ENCODE measurements at places on chromosomes 11 and 22.

DNA sequence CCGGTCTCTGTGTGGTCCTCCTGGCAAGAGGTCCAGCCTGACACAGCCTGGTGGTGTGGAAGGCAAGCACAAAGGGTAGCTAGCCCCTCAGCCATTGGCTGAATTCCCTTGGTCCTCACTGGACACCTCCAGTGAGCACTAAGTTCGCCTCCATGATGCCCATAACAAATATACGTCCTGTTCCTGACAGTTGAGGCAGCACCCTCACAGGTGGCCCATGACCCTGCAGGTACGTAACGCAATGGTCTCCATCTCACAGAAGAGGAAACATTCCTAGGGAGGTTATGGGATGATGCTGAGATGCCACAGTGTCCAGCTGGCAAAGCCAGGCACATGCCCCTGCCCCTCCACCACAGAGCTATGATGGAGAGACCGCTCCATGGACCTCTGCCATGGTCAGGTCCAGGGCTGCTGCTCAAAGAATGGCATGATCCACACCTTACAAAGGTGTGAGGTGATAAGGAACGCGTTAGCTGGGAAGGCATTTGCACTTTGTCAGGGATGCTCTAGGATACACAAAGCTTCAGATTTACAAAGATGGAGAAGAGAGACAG is 1.4 kb upstream of the GNAZ start:
- no peak for DNase-seq

- DNase-seq, result no peak
Measured at GRCh38 chr11:131246663-131247062, 123.8 kb upstream of the NTM start.

- no peak for DNase-seq
Measured at GRCh38 chr11:64056213-64056785, 20.6 kb downstream of the FLRT1 start.

DNA sequence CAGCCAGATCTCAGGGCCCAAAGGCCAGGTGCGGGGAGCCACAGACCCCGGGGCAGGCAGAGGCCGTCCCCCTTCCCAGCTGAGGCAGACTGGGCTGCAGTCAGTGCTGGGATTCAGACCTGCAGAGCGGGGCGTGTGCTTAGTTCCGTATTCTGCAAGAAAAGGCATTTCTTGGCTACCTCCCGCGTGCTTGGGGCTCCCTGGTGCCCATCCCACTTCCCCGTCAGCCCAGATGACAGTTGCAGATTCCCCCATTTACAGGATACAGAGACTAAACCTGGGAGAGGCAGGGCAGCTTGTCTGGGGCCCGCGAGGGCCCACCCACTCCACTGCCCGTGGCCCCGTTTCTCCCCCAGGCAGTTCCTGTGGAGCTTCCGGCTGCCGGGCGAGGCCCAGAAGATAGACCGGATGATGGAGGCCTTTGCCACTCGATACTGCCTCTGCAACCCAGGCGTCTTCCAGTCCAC is 18.3 kb downstream of the CYTH4 start:
- DNase-seq, result no peak

DNA sequence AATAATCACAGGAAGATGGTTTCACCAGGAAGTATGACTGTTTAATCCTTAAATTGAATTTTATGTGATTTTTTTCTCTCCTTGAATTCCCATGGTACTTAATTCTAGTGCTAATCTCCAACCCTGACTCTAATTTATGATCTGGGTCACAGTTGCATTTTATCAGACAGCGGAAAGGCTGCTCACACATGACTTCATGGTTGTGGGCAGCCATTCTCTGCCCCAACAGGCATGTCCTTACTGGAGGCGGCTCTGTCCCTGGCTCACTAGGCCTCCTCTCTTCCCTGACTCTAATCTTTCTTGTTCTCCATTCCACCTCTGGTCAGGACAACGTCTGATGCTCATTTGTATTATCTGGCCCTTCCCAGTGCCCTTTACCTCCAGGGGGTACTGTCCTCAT is 184.4 kb downstream of the CHST1 start:
- DNase-seq, result no peak

- no peak for DNase-seq
Measured at GRCh38 chr11:11211888-11212287, 141.2 kb downstream of the CSNK2A3 start.

DNA sequence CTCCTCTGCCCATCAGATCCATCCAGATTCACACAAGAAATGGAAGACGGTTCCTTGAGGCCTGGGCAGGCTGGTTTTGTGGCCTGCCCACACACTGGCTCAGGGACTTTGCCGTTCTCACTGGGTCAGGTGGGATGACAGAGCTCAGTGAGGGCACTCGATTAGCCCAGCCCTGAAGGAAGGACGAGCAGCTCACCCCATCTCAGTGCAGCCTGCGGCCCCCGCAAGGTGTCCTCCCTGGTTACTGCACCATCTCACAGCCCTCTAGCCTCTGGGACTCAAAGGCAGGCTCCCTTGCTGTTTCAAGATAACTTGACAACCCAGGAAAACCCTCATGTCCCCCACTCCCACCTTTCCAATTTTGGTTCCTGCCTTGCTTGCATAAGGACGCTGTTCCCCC is 4.2 kb downstream of the SLC16A8 start:
- no peak for DNase-seq

- no peak for DNase-seq
Measured at GRCh38 chr11:65849366-65849765, 8.6 kb downstream of the CFL1 start.

DNA sequence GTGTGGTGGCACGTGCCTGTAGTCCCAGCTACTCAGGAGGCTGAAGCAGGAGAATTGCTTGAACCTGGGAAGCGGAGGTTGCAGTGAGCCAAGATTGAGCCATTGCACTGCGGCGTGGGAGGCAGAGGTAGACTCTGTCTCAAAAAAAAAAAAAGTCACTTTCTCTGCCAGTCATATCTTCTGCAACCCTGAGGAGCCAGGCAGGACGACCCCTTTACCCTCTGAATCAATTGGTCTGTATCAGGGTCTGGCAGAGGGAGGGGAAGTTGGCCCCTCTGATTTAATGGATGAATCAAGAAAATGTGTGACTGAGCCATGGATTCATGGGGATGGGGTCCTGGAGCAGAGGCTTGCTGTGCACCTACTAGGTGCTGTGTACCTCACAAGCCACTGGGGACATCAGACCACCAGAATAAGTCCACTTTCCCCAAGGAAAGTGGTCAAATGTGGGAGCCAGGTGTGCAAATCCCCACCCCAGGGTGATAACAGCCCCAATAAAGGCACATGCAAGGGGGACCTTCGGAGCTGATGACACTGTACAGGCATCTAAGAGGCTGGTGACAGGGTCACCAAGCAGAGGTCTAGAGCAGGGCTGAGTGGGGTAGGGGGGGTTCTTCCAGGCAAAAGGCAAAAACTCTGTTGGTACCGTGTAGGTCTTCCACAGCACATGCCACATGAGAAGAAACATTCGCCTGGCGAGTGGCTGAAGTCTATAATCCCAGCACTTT is 29.0 kb downstream of the TXN2 start:
- DNase-seq, result no peak

DNA sequence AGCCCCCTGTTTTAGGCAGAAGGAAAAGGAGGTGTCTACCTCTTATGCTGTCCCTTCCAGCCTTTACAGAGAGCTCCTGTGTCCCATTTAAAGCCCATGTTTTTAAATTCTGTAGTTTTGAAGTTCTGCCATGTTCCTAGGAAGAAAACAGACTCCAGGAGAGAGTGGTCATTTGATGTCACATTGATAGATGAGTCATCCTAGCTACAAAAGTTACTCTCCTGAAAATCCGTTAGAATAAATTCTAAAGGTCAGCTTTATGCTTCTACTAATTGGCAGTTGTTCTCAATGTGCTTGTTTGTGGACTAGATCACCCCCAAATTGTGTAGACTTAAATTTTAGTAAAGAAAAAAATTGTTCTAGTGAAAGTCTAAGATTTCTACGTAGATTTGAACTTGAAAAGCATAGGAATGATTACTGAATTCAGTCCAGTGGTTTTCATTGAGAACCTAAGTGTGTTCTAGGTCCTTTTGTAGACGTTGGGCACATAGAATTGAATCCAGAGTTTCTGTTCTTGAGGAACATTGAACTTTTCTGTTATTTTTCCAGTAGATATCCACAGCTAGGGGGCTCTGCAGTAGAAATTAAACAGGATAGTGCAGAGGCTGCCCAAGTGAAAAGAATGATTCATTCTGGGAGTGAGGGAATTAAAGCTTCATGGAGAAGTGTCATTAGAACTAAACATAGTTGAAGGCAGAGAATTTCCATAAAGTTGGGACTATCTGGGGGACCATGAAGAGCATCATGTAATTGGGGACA is 140.6 kb upstream of the RASSF10 start:
- no peak for DNase-seq

GRCh38 chr11:74626130-74626529 is 33.7 kb downstream of the POLD3 start:
- DNase-seq, result no peak

DNA sequence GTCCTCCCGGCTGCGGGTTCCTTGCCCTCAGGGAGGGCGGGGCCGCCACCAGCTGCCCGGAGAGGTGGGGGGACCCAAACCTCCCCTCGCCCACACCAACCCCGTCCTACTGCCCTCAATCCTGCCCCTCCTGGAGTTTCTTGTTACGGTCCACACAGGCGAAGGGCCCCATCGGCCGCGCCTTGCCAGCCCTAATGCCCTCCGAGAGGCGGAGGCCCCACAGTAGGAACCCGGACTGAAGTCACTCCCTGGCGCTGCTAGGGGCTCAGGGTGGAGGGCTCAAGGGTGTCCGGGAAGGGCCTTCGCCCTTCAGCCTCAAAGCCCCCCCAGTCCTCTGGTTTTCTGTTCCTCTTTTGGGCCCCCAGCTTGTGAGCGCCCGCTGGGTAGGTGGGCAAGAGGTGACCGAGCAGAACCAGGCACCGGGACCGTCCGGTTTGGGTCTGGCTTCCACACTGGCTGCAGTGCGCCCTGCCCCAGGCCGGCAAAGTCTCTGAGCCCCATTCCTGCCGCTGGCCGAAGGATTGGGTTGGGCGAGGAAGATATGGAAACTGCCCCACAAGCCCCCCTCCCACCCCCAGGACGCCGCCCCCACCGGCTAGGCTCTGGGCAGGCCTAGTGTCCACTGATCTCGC is 24.5 kb downstream of the DUSP8 start:
- no peak for DNase-seq

DNA sequence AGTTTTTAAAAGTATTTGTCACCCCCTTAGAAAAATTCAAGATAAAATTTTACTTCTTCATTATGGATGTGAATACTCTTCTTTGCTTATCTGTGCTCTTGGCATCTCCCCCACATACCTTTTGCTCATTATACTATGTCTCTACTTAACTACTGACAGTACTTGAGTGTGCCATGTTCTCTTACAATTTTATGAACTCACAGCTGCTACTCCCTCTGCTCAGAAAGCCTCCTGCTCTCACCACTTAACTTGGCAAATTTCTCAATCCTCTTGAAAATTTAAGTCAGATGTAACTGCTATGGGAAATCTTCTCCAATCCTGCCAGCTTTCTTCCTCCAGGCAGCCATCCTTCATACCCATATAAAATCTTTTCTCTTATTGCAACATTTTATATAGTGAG is 163.4 kb downstream of the CNTN5 start:
- DNase-seq, result no peak

DNA sequence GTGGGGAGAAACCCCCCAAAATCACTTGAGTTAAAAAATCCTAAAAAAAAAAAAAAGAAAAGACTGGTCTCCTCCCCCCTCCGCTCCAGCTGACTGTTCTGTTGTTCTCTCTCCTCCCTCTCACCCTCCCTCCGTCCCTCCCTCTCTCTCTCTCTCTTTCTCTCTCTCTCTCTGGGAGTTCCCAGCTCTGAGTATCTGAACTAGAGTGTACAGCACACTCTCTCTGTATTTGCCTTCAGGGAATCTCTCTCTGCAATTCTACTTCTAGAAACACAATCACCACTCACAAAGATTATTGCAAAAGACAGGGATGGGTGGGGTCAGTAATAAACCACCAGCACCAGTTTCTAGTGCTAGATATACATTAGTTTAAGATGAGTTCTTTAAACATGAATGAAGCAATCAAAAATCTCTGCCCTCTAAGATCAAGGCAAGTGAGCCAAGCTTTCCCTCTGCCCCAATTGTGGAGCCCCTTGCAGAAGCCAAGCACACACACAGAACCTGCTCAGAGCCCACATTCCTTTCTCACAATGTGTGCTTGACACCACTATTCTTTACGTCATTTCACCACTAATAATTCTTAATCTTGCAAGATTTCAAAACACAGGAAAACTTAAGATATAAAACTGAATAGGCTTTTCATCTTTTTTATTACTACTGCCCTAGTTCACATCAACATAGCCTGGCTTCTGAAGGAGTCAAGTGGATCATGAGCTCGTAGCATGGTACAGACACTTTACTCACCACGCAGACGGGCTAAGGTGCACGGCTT is 133.5 kb downstream of the RBFOX2 start:
- DNase-seq, result peak; percentile 22

GRCh38 chr11:102680945-102681344 is 24.6 kb downstream of the MMP27 start:
- DNase-seq, result no peak

DNA sequence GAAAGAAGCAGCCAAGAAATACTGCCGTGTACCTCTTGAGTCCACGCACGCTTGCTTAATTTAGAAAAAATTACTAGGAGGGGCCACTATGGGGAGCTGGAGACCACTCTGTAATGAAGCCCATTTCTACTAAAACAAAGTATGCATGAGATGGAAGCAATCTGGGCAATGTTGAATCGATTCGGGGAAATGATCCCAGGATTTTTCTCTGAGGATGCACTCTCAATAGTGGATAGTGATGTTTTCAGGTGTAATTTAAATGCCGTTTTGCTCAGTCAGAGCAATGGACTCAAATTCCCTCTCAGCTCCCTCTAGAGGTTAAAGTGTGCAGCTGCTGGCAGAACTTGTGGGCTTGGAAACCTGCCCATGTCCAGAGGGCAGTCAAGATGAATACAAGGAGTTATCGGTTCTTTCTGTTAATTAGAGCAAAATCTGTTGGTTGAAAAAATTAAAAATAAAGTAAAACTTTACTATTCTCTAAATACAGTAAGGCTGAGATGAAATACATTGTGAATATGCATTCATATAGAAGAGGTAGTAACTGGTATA is 64.1 kb downstream of the ME3 start:
- peak; percentile 44 for DNase-seq

DNA sequence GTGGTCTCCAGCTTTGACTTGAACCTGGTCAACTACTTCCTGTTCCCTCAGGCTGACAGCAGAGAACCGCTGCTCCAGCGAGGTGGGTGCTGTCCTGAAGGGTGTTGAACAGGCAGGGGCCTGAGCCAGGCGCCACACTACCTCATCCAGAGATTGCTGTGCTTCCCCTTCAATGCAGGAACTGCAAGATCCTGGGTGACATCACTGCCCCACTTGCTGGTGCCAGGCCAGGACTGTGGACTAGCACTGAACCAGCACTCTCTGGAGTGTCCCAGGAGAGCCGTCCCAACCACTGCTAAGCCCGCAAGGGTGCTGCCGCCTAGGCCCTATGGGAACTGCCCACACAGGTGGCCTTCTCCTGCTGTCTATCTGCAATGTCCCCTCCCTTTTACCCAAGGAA is 51.7 kb downstream of the GAB4 start:
- DNase-seq, result no peak

DNA sequence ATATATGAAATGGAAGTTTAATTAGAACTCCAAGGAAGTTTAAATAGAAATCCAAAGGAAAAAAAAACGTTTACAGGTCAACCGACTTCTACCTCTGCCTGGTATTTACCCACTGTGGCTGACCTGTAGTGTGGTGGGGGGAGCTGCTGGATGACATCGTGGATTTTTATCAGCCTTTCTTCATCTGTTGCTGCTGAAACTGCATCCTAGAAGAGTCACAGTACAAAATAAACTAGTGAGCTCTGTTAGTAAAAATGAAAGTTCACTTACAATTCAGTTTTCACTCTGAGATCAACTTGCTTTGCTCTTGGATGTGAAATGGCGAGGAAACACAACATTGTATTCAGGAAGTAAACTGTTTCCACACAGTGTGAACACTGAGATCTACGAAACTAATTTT is 43.2 kb upstream of the TP53AIP1 start:
- DNase-seq, result no peak
